ENCODE measurements at places on chromosomes 3 and 15.

GRCh38 chr3:6601374-6601773 is 259.5 kb upstream of the GRM7 start:
- DNase-seq, result no peak

DNA sequence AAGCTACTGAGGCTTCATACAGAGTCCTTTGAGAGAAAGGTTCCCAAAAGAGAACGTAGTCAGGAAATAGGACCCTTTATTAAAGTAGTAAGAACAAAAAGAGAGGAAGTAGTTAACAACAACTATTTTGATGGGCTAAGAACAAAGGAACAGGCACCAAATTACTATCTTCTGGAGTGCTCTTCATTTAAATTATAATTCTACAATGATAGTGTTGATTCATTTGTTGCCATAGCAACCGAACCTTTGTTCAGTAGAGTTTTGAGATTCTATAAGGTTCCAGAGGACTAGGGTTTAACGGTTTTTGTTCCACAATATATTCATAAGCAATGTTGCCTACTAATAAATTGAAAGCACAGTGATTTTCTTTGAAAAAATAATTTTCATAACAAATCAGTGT is 78.8 kb downstream of the CMSS1 start:
- no peak for DNase-seq

- no peak for DNase-seq
Measured at GRCh38 chr3:182226995-182227394, 515.3 kb downstream of the SOX2 start.

DNA sequence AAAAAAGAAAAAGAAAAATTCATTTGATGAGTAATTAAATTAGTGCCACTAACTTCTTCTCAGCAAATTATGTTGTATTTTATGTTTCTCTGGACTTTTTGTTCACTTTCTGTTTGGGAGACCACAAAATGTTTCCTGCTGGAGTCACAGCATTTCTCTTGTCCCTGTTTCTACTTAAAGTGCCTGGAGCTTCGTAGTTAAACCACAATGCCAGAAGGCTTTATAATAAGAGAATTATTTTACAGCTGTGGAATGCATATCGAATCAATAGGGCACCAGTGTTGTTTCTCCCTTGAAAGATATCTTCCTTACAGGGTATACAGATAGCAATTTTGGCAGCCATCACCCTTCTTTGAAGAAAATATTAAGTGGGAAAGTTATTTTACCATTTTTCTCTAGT is 3.2 kb downstream of the DTWD1 start:
- no peak for DNase-seq

DNA sequence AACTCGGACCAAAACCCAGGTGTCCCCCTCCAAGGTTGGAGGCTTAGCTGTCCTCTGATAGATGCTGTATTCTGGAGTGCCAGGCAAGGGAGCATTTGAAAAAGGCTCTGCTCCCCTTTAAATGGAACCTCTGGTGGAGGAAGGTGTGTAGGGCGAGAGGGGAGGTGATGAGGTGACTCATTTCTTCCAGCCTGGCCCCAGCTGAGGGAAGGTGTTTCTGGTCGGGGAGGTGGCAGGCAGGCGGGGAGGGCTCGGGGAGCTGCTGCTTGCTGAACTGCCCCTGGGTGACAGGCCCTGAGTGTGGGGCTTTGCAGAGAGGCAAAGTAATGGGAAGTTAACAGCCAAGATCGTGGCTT is 18.8 kb downstream of the PSTPIP1 start:
- no peak for DNase-seq
